ENCODE measurements at places on chromosomes 12 and 14.

GRCh38 chr12:46933947-46934346, 108.2 kb upstream of the SLC38A4 start:
- DNase-seq, result no peak

- DNase-seq, result no peak
Measured at GRCh38 chr12:56991319-56992246, 14.8 kb downstream of the ZBTB39 start.

GRCh38 chr12:10052193-10052913, 21.9 kb downstream of the CLEC9A start:
- DNase-seq, result no peak

- peak; percentile 59 for DNase-seq
Measured at GRCh38 chr12:48903982-48904411, 21.3 kb downstream of the FKBP11 start.

DNA sequence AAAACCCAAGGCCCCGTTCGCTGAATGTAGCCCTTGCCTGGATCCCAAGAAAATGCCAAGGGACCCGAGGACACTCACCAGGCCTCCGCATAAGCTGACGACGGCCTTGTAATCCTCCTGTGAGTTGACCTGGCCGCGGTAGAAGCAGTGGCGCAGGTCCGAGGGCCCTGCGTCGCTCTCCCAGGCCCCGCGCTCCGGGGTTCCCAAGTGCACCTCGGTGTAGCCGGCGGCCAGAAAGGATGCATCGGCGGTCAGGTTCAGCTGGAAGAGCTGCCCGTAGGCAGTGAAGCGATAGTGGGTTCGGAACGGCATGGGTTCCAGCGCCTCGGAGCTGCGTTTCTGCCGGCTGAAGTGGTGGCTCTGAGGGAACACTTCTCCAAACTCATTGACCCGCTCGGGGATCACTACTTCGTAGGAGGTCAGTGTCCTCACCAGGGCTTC, 1.2 kb downstream of the ADAMTS20 start:
- DNase-seq, result no peak

- DNase-seq, result no peak
Measured at GRCh38 chr12:102114212-102114611, 5.7 kb downstream of the NUP37 start.

GRCh38 chr14:37051153-37051552, 121.3 kb downstream of the SLC25A21 start:
- no peak for DNase-seq

- no peak for DNase-seq
Measured at GRCh38 chr14:91360490-91361232, 57.0 kb downstream of the CCDC88C start.

GRCh38 chr14:56108057-56108456, 10.2 kb upstream of the PELI2 start:
- no peak for DNase-seq

- no peak for DNase-seq
Measured at GRCh38 chr12:60935981-60936761, 1324.0 kb upstream of the USP15 start.

- DNase-seq, result no peak
Measured at GRCh38 chr12:95178136-95178535, 39.1 kb downstream of the FGD6 start.

GRCh38 chr14:71498212-71498611, 434.0 kb upstream of the RGS6 start:
- no peak for DNase-seq

GRCh38 chr14:66403183-66403582, 83.0 kb upstream of the CCDC196 start:
- no peak for DNase-seq

GRCh38 chr14:91112194-91112593, 1.7 kb upstream of the DGLUCY start:
- DNase-seq, result no peak

DNA sequence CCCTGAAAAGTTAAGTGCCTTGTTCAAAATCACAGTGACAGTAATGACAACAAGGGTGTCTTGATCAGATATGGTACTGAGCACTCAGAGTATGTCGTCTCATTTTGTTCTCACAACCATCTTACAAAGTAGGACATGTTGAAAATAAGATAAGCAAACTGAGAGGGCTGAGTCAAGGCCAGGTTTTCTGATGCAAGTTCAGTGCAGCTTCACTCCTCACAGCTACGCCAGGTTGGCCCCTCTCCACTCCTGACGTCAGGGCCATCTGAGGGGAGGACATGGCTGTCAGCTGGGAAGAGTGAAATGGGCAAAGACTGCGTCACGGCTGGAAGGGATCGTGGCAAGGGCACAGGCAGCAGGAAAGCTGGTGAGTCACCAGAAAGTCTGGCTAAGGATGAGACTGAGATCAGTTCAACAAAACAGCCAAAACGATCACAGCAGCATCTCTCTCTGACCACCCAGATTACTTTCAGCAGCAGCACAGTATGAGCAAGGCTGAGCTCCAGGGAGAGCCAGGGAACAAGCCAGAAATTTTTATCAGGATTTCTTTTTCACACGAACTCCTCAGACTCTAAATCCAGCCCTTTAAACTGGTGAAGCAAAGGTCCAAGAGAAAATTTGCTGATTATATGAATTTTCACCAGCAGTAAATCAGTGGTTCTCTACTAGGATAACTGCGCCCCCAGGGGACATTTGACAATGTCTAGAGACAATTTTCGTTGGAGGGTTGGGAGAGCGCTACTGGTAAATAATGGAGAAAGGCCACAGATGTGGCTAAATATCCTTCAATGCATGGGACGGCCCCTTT, 297.9 kb upstream of the AMIGO2 start:
- DNase-seq, result no peak

DNA sequence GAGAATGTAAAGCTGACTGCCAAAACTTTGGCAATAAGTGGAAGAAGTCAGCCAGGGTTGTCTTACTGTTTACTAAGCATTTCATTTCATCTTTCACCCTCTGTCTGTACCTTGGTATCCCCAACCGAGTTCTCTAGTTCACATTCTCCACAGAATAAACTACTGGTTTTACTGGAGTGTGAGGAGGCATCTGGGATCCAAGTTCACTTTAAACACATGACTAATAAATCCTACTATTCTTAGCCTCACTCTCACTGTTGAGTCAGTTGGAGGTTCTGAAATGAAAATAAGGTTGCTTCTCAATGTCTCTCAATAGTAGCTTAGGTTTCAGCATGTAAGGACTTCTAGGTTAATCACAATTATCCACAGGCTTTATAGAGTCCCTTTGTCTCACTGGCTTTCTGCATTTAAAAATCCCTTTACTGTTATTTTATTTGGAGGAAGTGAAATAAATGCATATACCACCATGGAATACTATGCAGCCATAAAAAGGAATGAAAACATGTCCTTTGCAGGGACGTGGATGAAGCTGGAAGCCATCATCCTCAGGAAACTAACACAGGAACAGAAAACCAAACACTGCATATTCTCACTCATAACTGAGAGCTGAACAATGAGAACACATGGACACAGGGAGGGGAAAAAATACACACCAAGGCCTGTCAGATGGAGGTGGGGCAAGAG, 95.8 kb downstream of the EPS8 start:
- no peak for DNase-seq

- no peak for DNase-seq
Measured at GRCh38 chr12:102437511-102437910, 42.9 kb downstream of the IGF1 start.

DNA sequence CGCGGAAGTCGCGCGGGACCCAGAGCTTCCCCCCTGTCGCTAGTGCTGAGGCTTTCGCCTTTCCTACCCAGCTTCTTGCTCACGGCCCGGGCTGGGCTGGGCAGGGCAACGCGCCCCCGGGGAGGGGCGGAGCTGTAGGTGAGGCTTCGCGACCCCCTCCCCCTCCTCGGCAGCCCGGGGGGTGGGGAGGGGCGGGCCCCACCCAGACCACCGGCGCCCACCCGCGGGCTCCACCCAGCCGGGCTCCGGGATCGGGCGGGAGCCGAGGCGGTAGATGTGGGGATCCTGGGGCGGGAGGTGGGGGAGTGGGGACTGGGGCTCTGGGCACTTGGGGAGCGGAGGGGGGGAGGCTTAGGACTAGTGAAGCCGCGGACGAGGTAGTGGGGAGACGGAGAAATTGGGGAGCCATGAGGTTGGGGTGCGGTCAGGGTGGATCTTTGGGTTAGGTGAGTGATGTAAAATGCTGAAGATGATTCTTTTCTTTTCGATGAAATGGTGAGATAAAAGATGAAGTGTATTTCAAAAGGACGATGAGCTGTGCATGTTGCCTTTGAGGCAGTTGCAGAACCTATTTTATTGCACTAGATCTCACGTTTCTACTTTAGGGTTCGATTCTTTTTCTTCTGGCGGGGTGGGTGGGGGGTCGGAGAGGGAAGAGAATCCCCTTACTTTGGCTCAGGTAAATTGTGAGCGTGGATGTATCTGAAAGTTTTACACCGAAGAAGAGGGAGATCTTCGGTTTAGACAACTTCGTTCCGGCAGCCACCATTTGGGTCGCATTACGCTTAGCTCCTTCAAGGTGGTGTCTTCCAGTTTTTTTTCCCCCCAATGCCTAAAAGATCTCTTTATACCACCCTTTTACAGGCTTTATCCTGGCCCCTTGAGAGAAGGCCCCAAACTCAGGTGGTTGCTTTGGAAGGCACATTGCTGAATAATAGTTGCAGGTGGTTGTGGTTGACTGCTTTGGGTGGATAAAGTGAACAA, 619 bp downstream of the ERC1 start:
- no peak for DNase-seq

GRCh38 chr12:70609739-70610491, 27.3 kb downstream of the PTPRB start:
- DNase-seq, result no peak

GRCh38 chr12:51349026-51349425, 2.5 kb upstream of the CELA1 start:
- DNase-seq, result no peak

GRCh38 chr14:103286460-103286859, 47.6 kb upstream of the EIF5 start:
- no peak for DNase-seq

DNA sequence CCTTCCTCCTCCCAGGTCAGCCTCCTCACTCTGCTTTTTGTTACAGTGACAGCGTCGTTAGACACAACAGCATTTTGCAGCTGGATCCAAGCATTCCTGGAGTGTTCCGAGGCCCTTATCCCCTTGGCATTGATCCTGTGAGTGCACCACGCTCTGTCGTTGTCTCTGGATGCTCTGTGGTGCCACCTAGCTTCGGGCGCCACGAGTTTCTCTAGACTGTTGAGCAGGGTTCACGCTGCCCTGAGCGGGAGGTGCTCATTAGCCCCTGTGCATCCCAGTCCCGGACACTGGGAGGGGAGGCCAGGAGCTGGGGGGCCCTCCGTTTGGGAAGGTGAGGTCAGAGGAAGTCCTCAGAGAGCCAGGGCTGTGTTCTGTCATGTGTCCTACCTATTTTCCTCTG, 17.3 kb upstream of the DNAH10 start:
- DNase-seq, result no peak

GRCh38 chr14:99850709-99851108, 57.5 kb downstream of the EML1 start:
- no peak for DNase-seq

GRCh38 chr12:115394496-115395220, 710.7 kb upstream of the TBX3 start:
- no peak for DNase-seq

DNA sequence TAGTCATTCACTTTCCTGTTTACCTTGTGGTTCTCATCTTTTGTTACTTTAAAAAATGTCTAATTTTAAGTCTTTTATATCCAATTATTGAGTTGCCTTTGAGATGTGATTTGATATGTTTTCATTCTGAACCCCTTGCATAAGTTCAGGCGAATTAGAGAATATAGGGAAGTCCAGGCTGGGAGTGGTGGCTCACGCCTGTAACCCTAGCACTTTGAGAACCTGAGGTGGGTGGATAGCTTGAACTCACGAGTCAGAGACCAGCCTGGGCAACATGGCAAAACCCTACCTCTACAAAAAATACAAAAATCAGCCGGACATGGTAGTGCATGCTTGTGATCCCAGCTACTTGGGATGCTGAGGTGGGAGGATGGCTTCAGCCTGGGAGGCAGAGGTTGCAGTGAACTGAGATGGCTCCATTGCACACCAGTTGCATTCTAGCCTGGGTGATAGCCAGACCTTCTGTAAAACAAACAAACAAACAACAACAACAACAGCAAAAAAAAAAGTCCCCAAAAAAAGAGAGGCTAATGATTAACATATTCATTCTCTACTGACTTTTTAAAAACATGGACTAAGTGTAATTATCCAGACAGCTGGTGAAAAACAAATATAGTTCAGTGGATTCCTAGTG, 451.1 kb upstream of the RGS6 start:
- DNase-seq, result no peak

DNA sequence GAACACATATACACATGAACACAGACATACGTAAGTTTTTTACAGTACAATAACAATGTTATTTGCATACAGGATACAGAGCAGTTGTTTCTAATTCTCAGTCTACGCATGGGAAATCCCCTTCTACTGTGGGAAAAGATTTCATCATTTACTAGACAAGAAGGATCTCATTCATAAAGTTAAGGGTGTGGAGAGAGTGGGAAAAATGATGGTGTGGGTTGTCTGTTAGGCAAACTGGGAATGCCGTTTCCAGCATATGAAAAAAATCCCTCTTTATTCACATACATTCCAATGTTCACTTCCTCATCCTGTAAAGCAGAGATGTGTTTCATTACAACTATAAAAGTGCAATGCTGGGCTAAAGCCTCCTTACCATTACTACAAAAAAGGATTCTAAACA, 120.9 kb downstream of the SINHCAF start:
- no peak for DNase-seq

GRCh38 chr12:100706033-100706432, 88.5 kb upstream of the ANO4 start:
- no peak for DNase-seq

DNA sequence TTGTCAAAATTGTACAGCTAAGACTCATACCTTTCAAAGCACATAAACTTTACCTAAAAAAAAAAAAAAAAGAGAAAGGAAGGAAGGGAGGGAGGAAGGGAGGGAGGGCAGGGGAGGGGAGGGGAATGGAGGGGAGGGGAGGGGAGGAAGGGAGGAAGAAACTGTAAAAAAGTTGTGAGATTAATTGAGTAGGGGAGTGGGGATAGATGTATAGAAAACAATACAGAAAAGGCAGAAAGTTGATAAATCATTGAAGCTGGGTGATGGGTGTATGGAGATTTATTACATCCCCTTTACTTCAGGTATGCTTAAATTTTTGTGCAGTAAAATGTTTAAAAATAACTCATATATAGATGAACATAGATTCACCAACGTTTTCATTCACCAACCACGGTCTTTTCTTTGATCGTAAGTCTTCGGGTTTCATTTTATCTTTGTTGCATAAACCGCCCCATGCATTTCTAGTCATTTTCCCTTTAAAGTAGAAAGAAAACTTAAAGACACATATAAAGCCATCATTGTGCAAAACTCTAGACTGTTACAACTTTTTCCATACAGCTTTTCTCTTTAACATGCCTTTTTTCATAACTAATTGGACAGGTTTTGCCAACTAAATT, 191.2 kb upstream of the KRR1 start:
- no peak for DNase-seq

GRCh38 chr12:97267594-97268202, 194.9 kb upstream of the RMST start:
- DNase-seq, result no peak

DNA sequence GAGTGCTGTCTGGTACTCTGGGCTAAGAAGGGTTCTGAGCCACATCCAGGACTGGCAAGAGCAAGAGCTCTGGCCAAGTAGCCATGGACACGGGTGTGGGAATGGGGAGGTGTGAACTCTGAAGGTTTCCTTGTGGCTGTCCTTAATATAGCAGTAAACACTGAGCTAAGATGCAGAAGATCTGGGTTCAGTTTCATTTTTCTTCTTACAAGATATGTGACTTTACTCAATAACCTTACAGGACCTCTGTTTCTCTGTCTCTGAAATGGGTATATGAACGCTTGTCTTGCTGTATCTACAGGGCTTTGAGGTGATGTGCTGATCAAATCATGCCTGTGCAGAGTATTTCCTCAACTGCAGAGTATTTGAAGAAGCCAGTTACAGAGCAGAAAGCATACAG, 521.2 kb downstream of the VRK1 start:
- no peak for DNase-seq

Measured in stimulated activated CD8-positive, alpha-beta memory T cell treated with anti-CD3 and anti-CD28 coated beads, Interleukin-4, amount 100 ng/mL, for 4 hours (primary cell).